ENCODE measurements at places on chromosomes 16 and 17.
A peak's percentile ranks its signal among the peaks of the same experiment; 100 is the strongest.

GRCh38 chr17:47902039-47902744, 6.2 kb downstream of the SP2 start:
- H3K4me1 ChIP-seq = peaks cover 40% of the 10 kb centered on the region
- H3K4me3 ChIP-seq = no peak overlapping the region
- H3K36me3 ChIP-seq = peaks cover 6% of the 10 kb centered on the region
- no peak overlapping the region for H3K27ac ChIP-seq

- no peak for DNase-seq
- no peaks in the 10 kb centered on the region for H3K36me3 ChIP-seq
- peaks cover 4% of the 10 kb centered on the region for H3K27me3 ChIP-seq
- no peak overlapping the region for H3K4me3 ChIP-seq
- H3K27ac ChIP-seq = no peak overlapping the region
- H3K4me1 ChIP-seq = peaks cover 3% of the 10 kb centered on the region
These were observed 104.4 kb downstream of the AMFR start for GRCh38 chr16:56320811-56321558.

DNA sequence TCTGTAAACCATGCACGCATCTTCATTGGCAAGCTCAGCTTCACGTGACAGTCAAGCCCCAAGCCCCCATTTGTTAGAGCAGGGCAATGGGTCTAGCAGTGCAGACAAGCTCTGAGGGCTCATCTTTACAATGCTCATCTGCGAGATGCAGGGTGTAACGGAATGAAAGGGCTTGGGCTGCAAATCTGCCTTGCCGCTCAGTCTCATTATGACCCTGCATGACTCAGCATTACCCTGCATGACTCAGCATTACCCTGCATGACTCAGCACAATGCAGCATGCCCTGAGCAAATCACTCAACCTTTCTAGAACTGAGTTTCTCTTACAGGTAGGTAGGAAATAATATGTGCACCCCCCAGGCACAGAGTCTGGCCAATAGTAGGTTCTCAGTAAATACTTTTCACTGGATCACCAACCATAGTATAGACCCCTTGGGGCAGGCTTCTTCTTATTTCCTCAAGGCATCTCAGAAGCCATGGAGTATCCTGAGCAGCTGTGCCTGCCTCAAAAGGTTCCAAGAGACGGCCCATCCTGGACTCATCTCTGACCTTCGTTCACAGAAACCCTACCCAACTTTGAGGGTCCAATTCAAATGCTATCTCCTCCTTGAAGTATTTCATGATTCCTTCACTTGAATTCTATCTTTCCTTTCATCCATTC, 391.3 kb upstream of the CDH5 start:
- H3K4me1 ChIP-seq = no peaks in the 10 kb centered on the region
- DNase-seq = peak; percentile 6
- H3K27ac ChIP-seq = no peak overlapping the region

GRCh38 chr17:7238420-7239090, 702 bp downstream of the PHF23 start:
- H3K4me3 ChIP-seq = peak overlapping the region; percentile 96
- DNase-seq = peak; percentile 48
- H3K36me3 ChIP-seq = peaks cover 35% of the 10 kb centered on the region

DNA sequence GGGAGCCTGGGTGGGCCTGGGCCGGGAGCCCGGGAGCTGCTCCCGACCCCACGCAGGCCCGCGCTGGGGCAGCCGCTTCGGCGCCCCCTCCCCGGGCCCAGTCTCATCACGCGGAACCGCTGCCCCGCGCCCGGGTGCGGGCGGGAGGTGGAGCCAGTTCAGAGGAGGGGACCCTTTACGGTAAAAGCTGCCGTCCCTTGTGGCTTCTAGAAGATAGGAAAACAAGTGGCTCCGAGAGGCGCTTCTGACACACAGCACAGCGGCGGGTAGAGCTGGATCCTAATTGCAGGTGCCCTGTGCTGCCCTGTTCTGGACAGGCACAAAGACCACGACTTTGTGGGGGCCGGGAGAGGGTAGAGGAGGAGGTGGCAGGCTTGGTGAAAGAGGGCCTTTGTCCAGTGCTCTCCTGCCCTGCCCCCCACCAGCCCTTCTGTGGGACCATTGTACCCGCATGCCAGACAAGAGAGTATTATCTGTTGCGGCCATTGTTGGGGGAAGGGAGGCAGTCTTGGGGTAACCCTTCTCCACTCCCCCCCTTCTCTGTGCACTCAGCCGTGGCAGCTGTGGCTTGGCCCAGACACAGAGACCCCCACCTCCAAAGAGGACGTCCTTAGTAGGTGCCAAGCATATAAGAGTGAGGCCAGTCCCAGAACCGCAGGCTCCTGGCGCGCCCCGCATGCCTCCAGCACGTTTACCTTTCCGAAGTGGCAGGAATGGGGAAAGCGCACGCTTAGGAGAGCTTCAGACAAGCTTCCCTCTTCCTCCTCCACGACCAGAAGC, 736 bp downstream of the CNP start:
- H3K4me3 ChIP-seq = peak overlapping the region; percentile 82
- H3K36me3 ChIP-seq = peaks cover 14% of the 10 kb centered on the region
- DNase-seq = peak; percentile 59

Data from activated CD8-positive, alpha-beta T cell treated with anti-CD3 and anti-CD28 coated beads for 36 hours (primary cell).